ENCODE measurements at places on chromosomes 2 and 18. TPM values are rescaled to one million over a fixed set of nuclear protein-coding genes. Genes with fewer than 3 reads are reported as not detected.

The GALNT13 gene
- total RNA-seq = 0.19 TPM

The SLC9A4 gene
- total RNA-seq = 0.07 TPM

The LOXL3 gene
- 1.5 TPM for total RNA-seq

The EML6 gene
- 0.83 TPM for total RNA-seq

The MEP1B gene
- not detected for total RNA-seq

DNA sequence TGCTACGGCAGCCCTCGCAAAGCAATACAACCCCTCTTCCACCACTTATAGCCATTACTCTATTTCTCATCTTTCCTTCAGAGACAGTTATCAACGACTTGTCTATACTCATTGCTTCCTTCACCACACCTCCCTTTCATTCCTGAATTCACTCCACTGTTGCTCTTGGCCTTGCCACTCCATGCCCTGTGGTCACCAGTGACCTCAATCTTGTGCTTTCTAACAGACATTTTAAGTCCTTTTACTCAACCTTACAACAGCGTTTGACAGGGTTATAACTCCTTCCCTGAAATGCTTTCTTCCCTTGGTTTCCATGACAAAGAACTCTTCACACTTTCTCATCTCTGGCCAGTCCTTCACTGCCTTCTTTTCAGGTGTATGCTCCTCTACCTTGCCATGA lies 90.6 kb upstream of the CCDC141 start:
- H3K27ac ChIP-seq = no peak overlapping the region
- H3K36me3 ChIP-seq = peaks cover 3% of the 10 kb centered on the region
- no peaks in the 10 kb centered on the region for H3K4me1 ChIP-seq
- no peak overlapping the region for H3K4me3 ChIP-seq
- DNase-seq = no peak

DNA sequence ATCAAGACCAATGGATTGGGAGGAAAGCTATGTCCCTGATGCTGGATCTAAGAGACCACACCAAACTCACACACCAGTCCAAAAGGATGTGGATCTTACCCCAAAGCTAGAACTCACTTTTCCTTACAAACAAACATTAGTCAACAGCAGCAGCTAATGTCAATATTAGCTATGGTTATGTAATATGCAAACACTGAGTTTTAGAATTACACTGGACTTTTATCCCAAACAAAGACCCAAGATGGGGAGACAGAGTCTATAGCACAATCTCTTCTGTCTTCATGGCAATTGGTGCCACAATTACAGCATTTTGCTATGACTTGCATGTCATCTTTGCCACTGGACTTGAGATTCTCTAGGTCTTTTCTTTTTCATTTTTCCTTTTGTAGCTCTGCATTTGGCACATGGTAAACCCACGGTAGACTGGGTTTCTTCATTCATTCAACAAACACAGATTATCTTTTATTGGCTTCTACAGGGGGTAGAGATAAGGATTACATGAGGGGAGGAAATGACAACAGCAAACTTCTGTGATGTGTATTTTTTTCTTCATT lies 59.0 kb downstream of the SPRED2 start:
- no peak overlapping the region for H3K27ac ChIP-seq
- no peaks in the 10 kb centered on the region for H3K27me3 ChIP-seq
- H3K4me3 ChIP-seq = no peak overlapping the region
- DNase-seq = no peak
- peaks cover 18% of the 10 kb centered on the region for H3K4me1 ChIP-seq

GRCh38 chr2:203673933-203674332 lies 32.5 kb upstream of the CD28 start:
- peak overlapping the region; percentile 89 for H3K27ac ChIP-seq
- H3K27me3 ChIP-seq = no peaks in the 10 kb centered on the region
- H3K4me3 ChIP-seq = peak overlapping the region; percentile 63
- H3K36me3 ChIP-seq = peaks cover 9% of the 10 kb centered on the region

DNA sequence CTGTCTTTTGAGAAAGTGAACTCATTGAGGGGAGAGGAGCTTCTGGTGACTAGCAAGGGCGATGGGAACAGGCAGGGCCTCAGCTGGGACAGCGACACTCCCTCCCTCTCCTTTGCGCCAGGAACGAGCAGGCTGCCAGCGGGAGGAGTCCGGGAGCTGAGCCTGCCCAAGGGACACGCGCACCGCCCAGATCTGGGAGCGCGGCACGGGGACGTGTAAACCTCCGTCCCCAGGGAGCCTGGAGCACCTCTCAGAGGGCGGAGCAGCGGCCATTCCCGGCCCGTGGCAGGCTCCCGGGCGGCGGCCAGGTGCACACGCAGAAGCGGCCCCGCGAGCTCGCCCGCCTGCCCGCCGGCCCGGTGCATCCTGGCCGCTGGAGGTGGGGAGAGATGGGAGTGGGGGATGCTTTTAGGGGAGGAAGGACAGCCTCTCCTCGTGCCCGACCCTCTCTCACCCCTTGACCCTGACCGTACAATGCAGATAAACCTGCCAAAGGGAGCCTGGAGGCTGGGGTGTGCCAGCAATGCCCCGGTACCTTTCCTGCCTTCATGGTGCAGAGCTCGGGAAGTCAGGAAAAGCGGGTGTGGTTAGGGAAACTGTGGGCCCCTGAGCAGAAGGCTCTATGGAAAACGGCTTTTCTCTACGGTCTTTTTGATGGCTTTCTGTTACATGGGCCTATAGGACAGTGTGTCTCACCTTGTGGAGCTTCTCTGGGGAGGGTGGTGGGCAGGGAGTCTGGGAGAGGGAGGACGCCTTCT lies 2.2 kb downstream of the AQP4 start:
- peaks cover 16% of the 10 kb centered on the region for H3K27me3 ChIP-seq
- H3K27ac ChIP-seq = no peak overlapping the region
- no peak overlapping the region for H3K4me3 ChIP-seq
- DNase-seq = no peak
- H3K4me1 ChIP-seq = no peaks in the 10 kb centered on the region
- no peaks in the 10 kb centered on the region for H3K36me3 ChIP-seq

DNA sequence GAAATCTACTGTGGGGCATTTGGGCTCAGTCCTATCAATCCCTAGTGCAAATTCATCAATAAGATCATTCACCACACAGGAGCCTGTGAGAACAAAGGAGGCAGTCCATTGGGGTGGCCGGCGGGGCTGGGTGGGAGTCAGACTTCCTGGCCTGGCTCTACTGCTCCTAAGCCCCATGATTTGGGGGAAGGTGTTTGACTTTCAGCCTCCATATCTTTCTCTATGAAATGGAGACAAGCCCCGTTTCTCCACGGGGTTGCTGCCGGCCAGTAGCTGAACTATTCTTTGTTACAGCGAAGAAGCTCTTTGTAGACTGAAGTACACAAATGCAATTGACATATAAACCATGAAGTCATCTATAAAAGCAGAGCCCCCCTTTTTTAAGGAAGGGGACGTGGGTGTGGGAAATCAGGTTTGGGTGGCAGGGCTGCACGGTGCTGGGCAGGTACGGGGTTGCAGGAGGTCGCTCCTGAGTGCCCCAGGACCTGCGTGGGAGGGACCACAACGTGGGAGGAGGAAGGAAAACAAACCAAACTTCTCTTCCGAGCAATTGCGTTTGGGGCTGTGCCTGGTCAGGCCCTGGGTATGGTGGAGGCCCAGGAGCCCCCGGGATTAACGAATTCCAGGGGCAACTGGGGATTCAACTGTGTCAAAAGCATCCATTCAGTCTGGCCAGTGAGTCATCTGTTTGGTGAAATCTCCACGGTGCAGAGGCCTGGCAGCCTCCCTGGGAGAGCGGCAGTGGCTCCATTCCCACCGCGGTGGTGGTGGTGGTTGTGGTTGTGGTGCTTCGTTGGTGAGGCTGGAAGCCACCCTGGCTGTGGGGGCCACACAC lies 18.2 kb downstream of the FBLN7 start:
- no peaks in the 10 kb centered on the region for H3K27me3 ChIP-seq
- H3K27ac ChIP-seq = peak overlapping the region; percentile 17
- H3K36me3 ChIP-seq = no peaks in the 10 kb centered on the region
- peak overlapping the region; percentile 36 for H3K4me3 ChIP-seq

DNA sequence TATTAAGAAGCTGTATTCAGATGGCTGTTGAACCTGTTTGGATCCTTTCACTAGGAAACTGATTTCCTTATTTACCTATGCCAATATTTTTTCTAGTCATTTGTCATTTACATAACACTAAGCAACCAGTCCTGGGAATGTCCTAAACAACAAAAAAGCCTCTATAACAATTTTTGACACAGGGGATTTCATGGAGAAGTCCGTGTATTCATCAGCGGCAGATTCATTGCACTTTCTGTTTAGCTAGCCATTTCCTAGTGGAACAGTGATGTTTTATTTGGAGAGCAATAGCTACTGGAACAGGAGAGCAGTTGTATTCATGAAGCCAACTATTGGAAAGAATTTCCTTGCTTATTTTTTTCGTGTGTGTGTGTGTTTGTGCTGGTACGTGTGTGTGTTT lies 604.3 kb upstream of the POU3F3 start:
- no peaks in the 10 kb centered on the region for H3K27me3 ChIP-seq
- H3K4me1 ChIP-seq = no peaks in the 10 kb centered on the region
- H3K27ac ChIP-seq = no peak overlapping the region

- no peaks in the 10 kb centered on the region for H3K27me3 ChIP-seq
- no peak overlapping the region for H3K27ac ChIP-seq
- H3K4me3 ChIP-seq = no peak overlapping the region
- DNase-seq = no peak
- H3K4me1 ChIP-seq = peaks cover 2% of the 10 kb centered on the region
- H3K36me3 ChIP-seq = no peaks in the 10 kb centered on the region
Measured at GRCh38 chr2:42758751-42759150, 5.2 kb downstream of the OXER1 start.

- peaks cover 18% of the 10 kb centered on the region for H3K27me3 ChIP-seq
- no peaks in the 10 kb centered on the region for H3K36me3 ChIP-seq
- DNase-seq = peak; percentile 81
- no peak overlapping the region for H3K27ac ChIP-seq
- no peak overlapping the region for H3K4me3 ChIP-seq
Measured at GRCh38 chr2:119753041-119753929, 6.4 kb upstream of the PTPN4 start.

GRCh38 chr2:150339951-150340350 lies 147.5 kb downstream of the RND3 start:
- H3K27ac ChIP-seq = no peak overlapping the region
- no peaks in the 10 kb centered on the region for H3K27me3 ChIP-seq
- no peaks in the 10 kb centered on the region for H3K4me1 ChIP-seq
- no peaks in the 10 kb centered on the region for H3K36me3 ChIP-seq
- no peak overlapping the region for H3K4me3 ChIP-seq
